ENCODE measurements at places on chromosomes 16 and 17. TPM values are rescaled to one million over a fixed set of nuclear protein-coding genes. Genes with fewer than 3 reads are reported as not detected.

DNA sequence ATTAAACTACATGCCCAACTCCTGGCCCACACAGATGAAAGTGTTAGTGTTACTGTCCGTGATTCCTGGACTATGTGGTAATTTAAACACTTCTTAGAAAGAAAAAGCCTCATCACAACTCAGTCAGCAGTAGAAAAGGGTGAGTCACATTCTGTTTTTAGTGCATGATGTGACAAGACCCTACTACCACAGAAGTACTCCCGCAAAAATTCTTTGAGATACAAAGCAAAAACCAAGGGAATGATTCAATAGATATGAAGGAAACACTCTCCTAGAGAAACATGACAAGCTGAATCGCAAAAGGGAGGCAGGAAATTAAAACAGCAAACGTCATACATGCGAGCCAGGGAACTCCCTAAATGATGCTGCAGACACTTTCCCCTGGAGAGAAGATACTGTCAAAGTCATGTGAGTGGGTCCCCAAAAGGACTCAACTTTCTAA lies 14.4 kb downstream of the SNN start:
- no peak for DNase-seq
- H3K27ac ChIP-seq = no peak overlapping the region
- no peaks in the 10 kb centered on the region for H3K27me3 ChIP-seq
- H3K36me3 ChIP-seq = peaks cover 61% of the 10 kb centered on the region
- H3K4me1 ChIP-seq = peaks cover 41% of the 10 kb centered on the region
- H3K4me3 ChIP-seq = no peak overlapping the region

DNA sequence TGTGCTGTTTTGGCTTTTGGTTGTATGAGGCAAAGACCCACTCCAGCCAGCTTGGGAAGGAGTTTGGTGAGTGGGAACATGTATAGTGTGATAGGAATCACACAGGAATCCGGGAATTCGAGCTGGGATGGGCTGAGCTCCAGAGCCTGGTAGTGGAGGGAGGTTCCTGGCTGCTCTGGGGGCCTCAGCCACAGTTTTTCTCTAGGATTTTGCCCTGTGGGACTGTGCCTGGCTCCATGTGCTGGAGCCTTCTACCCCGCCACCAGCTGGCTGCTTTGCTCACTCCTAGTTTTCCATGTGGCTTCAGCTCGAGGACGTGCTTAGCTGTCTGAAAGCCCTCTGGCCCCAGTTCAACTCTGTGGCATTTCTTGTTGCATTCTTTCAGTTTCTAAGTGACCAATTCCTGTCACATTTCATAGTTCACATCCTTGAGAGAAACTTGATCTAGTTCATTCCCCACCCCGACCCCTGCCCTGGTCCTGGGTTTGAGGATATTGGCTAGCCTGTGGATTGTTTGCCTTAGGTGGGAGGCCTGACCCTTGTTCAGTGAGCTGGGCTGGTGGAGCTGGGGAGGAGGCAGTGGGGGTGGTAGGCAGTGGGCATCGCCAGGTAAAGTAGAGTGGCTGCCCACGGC lies 5.0 kb downstream of the SEC14L1 start:
- no peak overlapping the region for H3K4me3 ChIP-seq
- H3K36me3 ChIP-seq = peaks cover 6% of the 10 kb centered on the region
- H3K27ac ChIP-seq = peak overlapping the region; percentile 94
- DNase-seq = peak; percentile 96

DNA sequence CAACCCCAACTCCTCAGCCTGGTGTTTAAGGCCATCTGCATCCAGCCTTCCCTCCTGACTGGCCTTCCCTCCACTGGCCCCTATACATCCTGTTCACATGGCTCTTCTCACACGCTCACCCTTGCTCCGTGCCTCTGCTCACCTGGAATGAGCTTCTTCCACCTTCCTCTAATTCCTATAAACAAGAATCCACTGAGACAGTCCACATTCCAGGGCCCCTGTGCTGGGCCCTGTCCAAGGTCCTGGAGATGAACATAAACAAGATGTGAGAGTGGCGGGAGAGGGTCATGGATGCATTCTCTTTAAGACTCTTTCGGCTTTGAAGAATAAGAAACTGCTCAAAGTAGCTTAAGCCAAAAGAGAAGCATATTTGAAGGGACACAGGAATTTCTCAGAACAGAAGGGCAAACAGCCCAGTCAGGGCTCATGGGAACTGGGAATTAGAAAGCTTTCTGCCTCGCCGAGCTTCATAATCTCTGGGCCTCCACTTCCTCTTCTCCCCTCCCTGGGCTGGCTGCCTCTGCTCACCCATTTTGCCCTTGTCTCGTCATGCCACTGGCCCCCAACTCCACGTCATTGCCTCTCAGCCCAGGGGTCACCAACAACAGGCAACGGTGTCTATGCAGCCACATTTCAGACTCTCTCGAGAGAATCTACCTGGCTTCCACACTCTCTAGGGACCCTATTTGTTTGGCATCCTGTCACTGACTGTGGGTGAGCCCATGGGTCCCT lies 13.5 kb downstream of the SPPL2C start:
- H3K4me3 ChIP-seq = no peak overlapping the region
- no peak overlapping the region for H3K27ac ChIP-seq
- H3K4me1 ChIP-seq = no peaks in the 10 kb centered on the region
- no peaks in the 10 kb centered on the region for H3K27me3 ChIP-seq
- peak; percentile 63 for DNase-seq
- H3K36me3 ChIP-seq = no peaks in the 10 kb centered on the region

DNA sequence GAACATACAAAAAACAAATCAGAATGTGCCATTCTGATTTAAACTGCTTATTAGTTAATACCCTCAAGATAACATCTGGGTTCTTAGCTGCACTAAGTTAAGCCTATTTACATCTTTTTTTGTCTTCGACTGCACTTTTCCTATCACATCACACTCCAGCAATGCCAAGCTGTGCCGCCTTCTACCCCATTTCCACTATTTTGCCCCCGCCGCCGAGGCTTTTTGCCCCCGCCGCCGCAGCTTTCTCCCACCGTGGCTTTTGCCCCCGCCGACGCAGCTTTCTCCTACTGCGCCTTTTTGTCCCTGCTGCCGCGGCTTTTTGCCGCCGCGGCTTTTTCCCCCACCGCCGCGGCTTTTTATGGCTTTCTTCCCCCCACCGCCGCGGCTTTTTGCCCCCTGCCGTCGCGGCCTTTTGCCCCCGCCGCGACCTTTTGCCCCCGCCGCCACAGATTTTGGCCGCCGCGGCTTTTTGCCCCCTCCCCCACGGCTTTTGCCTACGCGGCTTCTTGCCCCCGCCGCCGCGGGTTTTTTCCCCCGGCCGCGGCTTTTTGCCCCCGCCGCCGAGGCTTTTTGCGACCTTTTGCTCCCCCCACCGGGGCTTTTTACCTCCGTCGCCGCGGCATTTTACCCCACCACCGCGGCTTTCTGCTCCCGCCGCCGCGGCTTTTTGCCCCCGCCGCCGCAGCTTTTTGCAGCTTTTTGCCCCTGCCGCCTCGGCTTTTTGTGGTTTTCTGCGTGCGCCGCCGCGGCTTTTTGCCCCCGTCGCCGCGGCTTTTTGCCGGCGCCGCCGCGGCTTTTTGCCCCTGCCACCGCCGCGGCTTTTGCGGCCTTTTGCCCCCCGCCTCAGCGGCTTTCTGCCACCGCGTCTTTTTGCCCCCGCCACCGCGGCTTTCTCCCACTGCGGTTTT lies 331.4 kb upstream of the WSB1 start:
- no peak for DNase-seq
- H3K36me3 ChIP-seq = no peaks in the 10 kb centered on the region
- no peak overlapping the region for H3K27ac ChIP-seq
- no peak overlapping the region for H3K4me3 ChIP-seq
- H3K27me3 ChIP-seq = no peaks in the 10 kb centered on the region

GRCh38 chr17:11999696-12000095 lies 2.4 kb upstream of the ZNF18 start:
- H3K36me3 ChIP-seq = no peaks in the 10 kb centered on the region
- no peak overlapping the region for H3K4me3 ChIP-seq
- no peaks in the 10 kb centered on the region for H3K27me3 ChIP-seq
- H3K27ac ChIP-seq = no peak overlapping the region

DNA sequence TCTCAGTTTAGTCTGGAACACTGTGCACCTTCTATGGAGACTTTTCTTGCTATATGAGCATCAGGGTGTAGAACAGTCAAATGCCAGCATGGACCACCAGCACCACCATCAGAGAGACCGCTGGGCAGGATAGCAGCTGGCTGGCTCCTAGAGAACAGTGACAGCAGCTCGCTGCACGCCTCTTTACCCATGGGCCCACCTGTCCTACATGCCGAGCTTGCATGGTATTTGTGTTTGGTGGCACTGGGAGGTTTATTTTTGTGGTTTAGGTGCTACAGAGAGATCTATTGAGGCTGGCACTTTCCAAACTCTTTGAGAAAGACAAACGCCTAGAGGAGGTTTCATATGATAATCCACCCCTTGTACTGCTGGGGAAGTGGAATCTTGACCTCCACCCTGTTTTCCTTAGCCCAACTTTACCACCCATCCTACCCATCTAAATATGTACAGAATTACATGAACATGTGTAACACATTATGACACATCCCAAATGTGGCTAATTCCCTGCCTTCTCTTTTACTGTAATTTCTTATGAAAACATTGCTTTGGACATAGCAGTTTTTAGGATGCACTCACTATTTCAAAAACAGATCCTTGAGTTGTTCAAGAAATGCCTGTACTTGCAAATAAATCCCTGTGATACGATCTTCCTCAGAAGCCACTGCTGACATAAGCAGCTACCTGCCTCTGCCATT lies 46.3 kb downstream of the COG7 start:
- peaks cover 19% of the 10 kb centered on the region for H3K36me3 ChIP-seq
- H3K4me3 ChIP-seq = no peak overlapping the region
- DNase-seq = no peak
- H3K4me1 ChIP-seq = peaks cover 41% of the 10 kb centered on the region
- no peak overlapping the region for H3K27ac ChIP-seq
- no peaks in the 10 kb centered on the region for H3K27me3 ChIP-seq

DNA sequence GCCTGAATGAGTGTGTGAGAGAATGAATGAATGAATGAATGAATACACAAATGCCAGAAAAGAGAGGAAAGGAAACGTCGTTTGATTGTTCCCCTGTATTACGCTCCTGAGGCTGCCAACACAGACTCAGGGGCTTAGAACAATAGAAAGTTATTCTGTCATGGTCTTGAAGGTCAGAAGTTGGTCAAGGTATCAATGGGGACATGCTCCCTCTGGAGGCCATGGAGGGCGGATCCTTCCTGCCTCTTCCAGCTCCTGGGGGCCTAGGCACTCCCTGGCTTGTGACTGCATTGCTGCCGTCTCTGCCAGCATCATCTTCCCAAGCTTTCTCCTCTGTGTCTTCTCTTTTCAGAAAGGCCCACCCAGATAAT lies 1.5 kb upstream of the SLC38A8 start:
- H3K27me3 ChIP-seq = no peaks in the 10 kb centered on the region
- H3K4me1 ChIP-seq = peaks cover 10% of the 10 kb centered on the region
- no peak overlapping the region for H3K4me3 ChIP-seq
- no peaks in the 10 kb centered on the region for H3K36me3 ChIP-seq
- no peak for DNase-seq

GRCh38 chr17:82231562-82232321 lies 2.9 kb downstream of the SLC16A3 start:
- peak; percentile 69 for DNase-seq
- H3K36me3 ChIP-seq = no peaks in the 10 kb centered on the region
- no peaks in the 10 kb centered on the region for H3K27me3 ChIP-seq
- H3K27ac ChIP-seq = peak overlapping the region; percentile 77

- no peaks in the 10 kb centered on the region for H3K4me1 ChIP-seq
- no peaks in the 10 kb centered on the region for H3K27me3 ChIP-seq
- peak; percentile 42 for DNase-seq
Measured at GRCh38 chr17:52383493-52384100, 225.1 kb upstream of the CA10 start.

DNA sequence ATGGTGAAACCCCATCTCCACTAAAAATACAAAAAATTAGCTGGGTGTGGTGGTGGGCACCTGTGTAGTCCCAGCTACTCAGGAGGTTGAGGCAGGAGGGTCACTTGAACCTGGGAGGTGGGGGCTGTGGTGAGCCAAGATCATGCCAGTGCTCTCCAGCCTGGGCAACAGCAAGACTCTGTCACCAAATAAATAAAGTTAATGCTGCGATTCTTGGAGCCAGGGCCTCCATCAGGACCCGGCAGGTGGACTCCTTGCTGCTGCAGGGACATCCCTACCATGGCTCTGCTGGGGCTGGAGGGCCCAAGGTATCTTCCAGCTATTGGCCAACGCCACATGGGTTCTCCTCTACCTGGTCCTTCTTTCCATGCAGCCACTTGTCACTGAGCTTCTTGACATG lies 82.5 kb upstream of the CACNG5 start:
- peaks cover 12% of the 10 kb centered on the region for H3K4me1 ChIP-seq
- H3K27ac ChIP-seq = no peak overlapping the region
- no peaks in the 10 kb centered on the region for H3K36me3 ChIP-seq
- no peaks in the 10 kb centered on the region for H3K27me3 ChIP-seq

DNA sequence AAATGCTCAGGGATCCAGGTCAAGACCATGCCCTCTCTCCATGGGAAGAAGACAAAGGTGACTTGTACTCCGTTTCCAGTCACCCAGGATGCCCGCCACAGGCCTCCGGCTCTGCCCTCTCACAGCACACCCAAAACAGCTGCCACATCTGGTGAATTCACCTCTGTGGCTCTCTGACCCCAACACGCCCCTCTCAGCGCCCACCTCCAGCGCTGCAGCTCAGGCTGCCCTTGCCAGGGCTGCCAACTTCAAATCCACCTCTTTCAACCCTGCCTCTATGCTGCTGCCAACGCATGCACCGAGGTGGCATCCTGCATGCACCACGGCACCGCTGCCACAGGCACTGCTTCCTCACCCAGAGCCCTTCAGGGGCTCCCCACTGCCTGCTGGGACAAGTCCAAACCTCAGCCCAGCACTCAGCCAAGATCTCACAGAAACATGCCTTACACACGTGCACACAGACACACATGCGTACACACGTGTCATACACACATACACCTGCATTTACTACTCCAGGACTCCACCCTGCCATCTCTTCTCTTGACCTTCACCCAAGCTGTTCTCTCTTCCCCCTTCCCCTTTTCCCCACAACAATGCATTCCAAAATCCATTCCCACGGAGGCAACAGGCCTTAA lies 7.5 kb downstream of the HID1 start:
- H3K27ac ChIP-seq = no peak overlapping the region
- H3K4me3 ChIP-seq = no peak overlapping the region
- no peaks in the 10 kb centered on the region for H3K27me3 ChIP-seq

Gene MTHFSD
- 27.4 TPM for total RNA-seq

DNA sequence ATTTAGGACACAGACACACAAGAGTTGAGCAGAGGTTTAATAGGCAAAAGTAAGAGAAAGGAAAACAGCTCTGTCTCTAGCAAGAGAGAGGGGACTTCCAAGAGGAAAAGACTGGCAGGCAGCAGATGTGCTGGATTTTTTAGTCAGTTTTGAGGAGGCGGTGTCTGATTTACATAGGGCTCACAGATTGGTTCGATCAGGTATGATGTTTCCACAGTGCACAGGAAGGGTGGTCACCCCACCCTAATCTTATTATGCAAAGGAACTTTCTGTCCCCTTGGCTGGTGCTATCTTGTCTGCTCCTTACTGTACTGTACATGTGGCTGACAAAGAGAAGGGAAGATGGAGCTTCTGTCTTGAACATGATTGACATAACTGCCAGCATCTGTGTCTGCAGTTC lies 25.3 kb downstream of the BFAR start:
- H3K27me3 ChIP-seq = no peaks in the 10 kb centered on the region
- H3K4me3 ChIP-seq = no peak overlapping the region
- no peak overlapping the region for H3K27ac ChIP-seq
- DNase-seq = no peak
- H3K4me1 ChIP-seq = peaks cover 5% of the 10 kb centered on the region

GRCh38 chr16:50002190-50002589 lies 22.8 kb upstream of the CNEP1R1 start:
- no peaks in the 10 kb centered on the region for H3K27me3 ChIP-seq
- H3K27ac ChIP-seq = no peak overlapping the region
- no peak overlapping the region for H3K4me3 ChIP-seq
- DNase-seq = no peak
- no peaks in the 10 kb centered on the region for H3K36me3 ChIP-seq

GRCh38 chr16:840561-841454 lies 40.3 kb upstream of the GNG13 start:
- no peak overlapping the region for H3K4me3 ChIP-seq
- no peak overlapping the region for H3K27ac ChIP-seq
- H3K27me3 ChIP-seq = no peaks in the 10 kb centered on the region

Gene CD7
- 0.45 TPM for total RNA-seq
